ENCODE measurements at places on chromosomes 11 and 22.

- DNase-seq, result no peak
These were observed 11.0 kb upstream of the MTFP1 start for GRCh38 chr22:30414525-30415047.

DNA sequence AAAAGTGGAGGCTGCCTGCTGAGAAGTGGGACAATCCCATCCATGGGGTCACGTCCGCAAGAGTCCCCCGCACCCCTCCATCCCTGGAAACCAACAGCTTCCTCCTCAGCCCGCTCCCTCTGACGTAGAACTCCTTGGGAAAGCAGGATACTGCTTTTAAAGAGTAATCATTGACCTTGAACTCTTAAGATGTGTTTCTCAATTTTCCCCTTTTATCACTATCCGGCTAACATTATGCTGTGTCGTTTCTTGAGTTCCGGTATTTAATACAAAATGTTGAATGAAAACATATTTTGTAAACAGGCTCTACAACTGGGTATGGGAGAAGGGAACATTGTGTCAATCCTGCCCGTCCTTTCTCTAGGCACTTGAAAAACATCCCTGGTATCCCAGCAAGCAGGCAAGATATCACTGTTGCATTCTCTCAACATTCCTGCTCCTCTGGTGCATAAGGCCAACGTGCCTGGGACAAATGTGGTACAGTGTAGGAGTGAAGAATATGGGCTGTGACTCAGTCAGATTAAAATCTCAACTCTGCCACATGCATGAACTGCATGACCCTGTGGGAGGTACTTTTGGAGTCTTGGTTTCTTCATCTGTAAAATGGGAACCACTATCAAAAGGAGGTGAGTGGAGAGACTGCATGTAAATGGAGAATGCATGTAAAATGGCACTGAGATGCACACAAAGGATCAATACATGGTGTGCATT is 52.8 kb downstream of the WT1 start:
- no peak for DNase-seq

DNA sequence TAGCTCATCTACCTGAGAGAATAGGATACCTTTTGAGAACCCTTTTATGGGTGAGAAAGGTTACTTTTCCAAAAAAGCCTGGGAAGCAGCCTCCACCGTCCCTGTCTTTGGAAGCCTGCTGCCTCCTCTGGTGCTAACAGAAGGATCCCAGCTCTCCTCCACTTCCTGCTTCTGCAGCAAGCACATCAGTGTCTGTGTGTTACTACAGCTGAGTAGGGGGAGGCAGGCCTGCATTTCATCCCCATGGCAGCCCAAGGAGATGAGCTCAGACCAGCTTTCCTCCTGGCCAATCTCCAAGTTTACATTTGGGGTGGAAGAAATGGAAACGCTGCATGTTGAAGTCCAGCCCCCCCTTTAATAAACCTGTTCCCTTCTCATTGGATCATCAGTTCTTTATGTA is 7.4 kb upstream of the CCDC34 start:
- no peak for DNase-seq

DNA sequence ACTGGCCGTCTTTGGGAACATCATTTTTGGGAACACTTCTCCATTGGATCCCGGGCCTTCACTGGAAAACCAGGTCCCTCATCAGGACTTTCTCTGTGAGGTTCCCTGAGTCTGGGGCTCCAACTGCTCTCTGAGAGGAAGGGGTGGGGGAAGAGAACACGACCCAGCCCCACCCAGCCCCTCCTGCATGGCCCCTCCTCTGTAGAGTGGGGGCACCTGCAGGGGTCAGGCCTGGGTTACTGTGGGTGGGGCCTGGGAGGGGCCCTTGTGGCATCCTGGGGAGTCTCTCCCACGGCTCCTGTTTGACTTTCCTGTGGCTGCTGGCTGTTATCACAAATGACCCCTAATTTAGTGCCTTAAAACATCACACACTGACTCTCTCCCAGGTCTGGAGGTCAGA is 36.3 kb downstream of the IGLL5 start:
- DNase-seq, result no peak

GRCh38 chr11:93323747-93324146 is 6.8 kb upstream of the DEUP1 start:
- DNase-seq, result no peak

- DNase-seq, result no peak
These were observed 21.9 kb downstream of the HSPA8 start for GRCh38 chr11:123040111-123040432.

All from DMS 273 treated with DMSO at 0.1 percent for 48 hours (cell line).